ENCODE measurements at places on chromosomes 7 and 10. TPM values are rescaled to one million over a fixed set of nuclear protein-coding genes. Genes with fewer than 3 reads are reported as not detected.

The ARID5B gene
- 52.1 TPM for polyA plus RNA-seq

- DNase-seq, result no peak
Observed at GRCh38 chr10:77576444-77577032, 61.1 kb downstream of the KCNMA1 start.

DNA sequence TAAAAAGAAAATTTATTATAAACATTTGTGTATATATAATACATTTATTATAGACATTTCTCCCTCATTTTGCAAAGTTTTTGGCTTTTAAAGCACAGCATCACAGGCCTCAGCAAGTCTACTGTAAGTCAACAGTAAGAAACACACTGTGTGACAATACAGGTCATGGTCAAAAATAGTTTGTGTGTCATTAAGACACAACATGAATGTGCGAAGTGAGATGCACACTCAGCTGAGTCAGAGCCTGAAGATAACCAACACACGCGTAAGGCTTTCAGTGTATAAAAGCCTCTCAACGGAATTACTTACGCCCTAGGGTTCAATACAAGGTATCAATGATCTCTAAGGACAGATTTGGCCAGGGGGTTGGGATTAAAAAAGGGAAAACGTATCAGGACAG lies 157.6 kb downstream of the PIP4K2A start:
- no peak for DNase-seq

- DNase-seq, result no peak
Observed at GRCh38 chr7:957418-958220, 3.1 kb upstream of the ADAP1 start.
